Activated effector memory CD4-positive, alpha-beta T cell treated with anti-CD3 and anti-CD28 coated beads, Interleukin-2, amount 50 U/mL, for 16 hours (primary cell): ENCODE measurements at places on chromosomes 16 and 17.

- no peak for DNase-seq
Observed at GRCh38 chr16:58293449-58293848, 1.4 kb downstream of the PRSS54 start.

- peak; percentile 83 for DNase-seq
Observed at GRCh38 chr17:78923660-78924453, 1.3 kb downstream of the TIMP2 start.

DNA sequence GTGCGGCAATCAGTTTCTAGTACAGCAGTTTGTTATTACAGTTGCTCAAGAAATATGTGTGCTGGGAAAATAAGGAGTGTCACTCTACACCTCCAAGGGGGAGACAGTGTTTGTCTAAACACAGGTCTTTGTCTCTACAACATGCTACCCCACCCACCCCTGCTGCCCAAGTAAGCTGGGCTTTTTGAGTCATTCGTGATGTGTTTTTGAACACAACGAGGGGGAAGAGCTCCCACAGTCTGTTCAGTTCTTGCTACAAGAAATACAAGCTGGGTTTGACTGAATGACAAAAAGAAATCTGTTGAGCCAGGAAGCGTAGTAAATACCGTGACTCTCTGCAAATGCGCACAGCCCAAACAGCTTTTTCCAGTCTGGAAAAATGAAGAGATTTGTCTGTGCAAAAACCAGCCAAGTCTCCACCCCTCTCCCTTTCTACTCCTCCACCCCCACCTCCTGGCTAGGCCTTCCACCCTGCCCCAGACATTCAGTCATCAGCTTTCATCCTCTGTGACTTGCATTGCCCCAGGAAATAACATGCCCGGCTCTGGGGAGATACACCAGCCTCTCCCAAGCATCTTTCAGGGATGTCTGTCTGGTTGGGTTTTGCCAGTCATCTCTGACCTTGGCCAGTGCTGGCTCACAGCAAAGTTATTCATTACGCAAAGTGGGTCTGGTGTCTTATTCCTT, 25.7 kb downstream of the CHD9 start:
- DNase-seq: no peak

DNA sequence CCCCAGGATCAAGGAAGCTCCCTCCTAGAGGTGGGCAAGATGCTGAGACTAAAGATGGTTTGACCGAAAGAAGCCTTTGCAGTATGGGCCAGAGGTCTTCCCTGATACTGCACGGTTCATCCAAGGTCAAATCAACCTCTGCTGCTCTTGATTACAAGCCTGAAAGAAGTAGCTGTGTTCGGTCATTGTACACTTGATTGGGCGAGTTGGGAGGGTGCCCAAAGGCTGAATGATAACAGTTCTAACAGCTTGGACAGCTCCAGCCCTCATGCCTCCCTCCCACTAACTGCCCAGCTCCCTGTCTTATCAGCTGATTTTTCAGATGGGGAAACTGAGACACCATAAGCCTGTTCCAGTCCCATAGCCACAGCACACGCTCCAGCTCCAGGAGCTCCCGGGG, 42.8 kb downstream of the ABCC12 start:
- no peak for DNase-seq

DNA sequence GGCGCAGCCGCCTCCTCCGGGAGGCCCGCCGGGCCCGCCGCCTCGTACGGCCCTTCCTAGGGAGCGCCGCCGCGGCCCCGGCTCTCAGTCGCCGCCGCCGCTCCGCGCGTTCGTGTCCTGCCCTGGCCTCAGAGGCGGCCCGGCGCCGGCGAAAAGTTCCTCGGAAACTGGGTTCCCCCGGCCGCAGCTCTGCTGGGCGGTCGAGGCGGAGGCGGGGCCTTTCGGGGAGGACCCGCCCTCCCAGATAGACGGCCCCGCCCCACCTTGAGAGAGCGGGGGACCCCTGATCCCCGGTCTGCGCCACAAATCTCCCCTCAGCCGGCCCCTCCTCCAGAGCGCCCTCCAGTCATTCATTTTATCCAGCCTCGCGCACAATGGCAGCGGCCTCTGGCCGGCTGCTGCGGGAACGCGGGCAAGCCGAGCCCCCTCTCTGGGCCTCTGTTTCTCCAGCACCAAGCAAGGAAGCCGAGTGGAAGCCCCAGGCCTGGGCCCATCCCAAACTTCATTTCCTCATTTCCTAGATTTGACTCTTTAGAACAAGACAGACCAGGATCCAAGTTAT, at the start of gene SREBF1:
Gene SREBF1 (minus strand): TSS at position 169 of the 562 bp plus-strand sequence. CDS start 169 bp downstream, outside the sequence.
- DNase-seq: peak; percentile 85

- no peak for DNase-seq
Observed at GRCh38 chr17:71519285-71519684, 601.5 kb upstream of the SOX9 start.

DNA sequence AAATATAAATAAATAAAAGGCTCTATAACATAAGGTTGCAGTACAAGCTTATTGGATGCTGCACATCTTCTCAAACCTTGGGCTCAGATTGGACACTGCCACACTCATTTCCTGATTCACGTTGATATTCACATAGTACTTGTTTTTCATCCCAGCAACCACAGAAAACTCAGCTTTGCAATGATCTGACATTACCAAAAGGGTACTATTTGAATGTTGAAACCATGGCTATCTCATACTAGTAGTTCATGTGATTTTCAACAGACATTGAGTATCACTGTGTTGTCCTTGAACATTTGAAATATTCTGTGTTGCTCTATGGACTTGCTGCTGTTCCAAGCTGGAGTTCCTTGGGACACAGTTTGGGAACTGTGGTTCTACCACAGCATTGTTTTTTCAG, 14.0 kb upstream of the DDX52 start:
- no peak for DNase-seq
